ENCODE measurements at places on chromosomes 5 and 9.
A peak's percentile ranks its signal among the peaks of the same experiment; 100 is the strongest.

- DNase-seq = peak; percentile 23
These were observed 821 bp downstream of the CTNNA1 start for GRCh38 chr5:138753794-138754698.

GRCh38 chr5:168046163-168046562 is 245.3 kb upstream of the WWC1 start:
- DNase-seq = no peak

- no peak for DNase-seq
These were observed 46.5 kb downstream of the NR3C1 start for GRCh38 chr5:143356855-143357583.

DNA sequence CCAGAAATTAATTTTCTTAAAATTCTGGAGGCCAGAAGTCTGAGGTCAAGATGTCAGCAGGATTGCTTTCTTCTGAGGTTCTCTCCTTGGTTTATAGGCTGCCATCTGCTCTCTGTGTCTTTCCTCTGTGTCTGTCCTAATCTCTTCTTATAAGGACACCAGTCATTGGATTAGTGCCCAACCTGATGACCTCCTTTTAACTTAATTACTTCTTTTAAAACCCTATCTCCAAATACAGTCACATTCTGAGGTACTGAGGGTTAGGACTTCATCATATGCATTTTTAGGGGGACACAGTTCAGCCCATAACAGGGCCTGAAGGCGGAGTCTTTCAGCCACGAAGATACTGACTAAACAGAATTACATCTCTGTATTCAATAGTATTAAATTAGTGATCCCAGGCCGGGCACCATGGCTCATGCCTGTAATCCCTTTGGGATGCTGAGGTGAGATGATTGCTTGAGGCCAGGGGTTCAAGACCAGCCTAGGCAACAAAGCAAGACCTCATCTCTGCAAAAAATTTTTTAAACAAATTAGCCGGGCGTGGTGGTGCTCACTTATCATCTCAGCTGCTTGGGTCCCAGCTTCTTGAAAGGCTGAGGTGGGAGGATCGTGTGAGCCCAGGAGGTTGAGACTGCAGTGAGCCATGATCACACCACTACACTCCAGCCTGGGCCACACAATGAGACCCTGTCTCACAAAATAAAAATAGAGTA is 5.9 kb upstream of the RPS6 start:
- no peak for DNase-seq

- no peak for DNase-seq
These were observed 24.9 kb upstream of the DCAF12 start for GRCh38 chr9:34151398-34151797.

- no peak for DNase-seq
These were observed 537 bp downstream of the C8G start for GRCh38 chr9:136945333-136946227.

GRCh38 chr9:15349892-15350761 is 43.1 kb upstream of the TTC39B start:
- no peak for DNase-seq

GRCh38 chr5:126235628-126236027 is 187.6 kb upstream of the GRAMD2B start:
- DNase-seq = no peak

- DNase-seq = no peak
These were observed 51.8 kb upstream of the HMHB1 start for GRCh38 chr5:143760131-143760505.

- no peak for DNase-seq
These were observed 87.1 kb downstream of the PDE6A start for GRCh38 chr5:149857499-149857898.

DNA sequence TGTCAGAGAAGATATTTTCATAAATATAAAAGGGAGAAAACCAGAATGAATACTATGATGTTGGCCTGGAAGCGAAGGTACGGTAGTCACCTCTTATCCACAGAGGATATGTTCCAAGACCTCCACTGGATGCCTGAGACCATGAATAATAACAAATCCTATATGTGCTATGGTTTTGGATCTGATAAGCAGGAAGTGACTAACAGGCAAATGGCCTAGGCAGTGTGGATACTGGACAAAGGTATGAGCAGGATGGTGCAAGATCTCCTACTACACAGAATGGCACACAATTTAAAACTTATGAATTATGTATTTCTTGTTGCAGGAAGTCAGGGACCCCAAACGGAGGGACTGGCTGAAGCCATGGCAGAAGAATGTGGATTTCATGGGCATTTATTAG is 48.2 kb downstream of the ADAMTS12 start:
- no peak for DNase-seq

DNA sequence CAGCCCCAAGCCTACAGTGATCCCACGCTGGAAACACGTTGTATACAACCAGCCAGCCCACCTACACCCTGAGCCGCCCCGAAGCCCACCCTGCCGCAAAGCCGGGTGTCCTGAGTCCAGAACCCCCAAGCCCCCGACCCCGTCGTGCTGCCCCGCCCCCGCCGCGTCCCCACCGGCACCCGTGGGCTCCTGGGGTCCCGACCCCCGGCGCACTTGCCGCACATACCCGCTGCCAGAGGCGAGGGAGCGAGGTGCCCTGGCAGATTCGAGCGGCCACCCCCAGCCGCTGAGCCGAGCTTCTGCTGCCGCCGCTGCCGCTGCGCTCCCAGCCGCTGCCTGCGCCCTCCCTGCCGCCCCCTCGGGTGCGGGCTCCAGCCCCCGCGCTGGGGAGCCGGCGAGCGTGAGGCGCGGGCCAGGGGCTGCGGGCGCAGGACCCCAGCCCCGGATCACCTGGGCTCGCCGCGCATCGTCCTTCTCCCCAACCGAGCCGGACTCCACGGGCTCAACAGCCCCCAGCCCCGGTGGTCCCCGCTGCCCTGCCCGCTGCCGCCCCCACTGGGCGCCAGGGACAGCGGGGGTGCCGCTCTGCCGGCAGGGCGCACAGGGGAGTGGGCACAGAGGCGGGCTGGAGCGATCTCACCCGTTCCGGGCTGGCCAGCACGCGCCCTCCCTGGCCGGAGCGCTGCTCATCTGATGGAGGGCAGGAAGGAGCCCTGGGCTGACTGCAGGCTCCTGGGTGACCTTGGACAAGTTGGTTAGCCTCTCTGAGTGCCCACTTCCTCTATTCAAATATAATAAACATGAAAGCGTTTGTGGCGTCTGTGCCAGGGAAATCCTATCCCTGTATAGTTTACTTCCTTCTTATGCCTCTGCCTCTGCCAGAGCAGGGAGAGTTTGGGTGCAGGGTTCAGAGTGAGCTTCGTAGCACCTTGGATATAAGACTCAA is at the start of gene HTR4:
Gene HTR4, minus strand, starts transcription at position 692 of the 946 bp plus-strand sequence. CDS start 17,513 bp downstream, outside the sequence.
- DNase-seq = no peak

GRCh38 chr9:134764473-134765269 is 115.9 kb upstream of the FCN2 start:
- DNase-seq = no peak

- DNase-seq = no peak
These were observed 184.8 kb upstream of the TBCA start for GRCh38 chr5:77960863-77961396.

- no peak for DNase-seq
These were observed 796.3 kb downstream of the SEMA5A start for GRCh38 chr5:8749556-8749955.

DNA sequence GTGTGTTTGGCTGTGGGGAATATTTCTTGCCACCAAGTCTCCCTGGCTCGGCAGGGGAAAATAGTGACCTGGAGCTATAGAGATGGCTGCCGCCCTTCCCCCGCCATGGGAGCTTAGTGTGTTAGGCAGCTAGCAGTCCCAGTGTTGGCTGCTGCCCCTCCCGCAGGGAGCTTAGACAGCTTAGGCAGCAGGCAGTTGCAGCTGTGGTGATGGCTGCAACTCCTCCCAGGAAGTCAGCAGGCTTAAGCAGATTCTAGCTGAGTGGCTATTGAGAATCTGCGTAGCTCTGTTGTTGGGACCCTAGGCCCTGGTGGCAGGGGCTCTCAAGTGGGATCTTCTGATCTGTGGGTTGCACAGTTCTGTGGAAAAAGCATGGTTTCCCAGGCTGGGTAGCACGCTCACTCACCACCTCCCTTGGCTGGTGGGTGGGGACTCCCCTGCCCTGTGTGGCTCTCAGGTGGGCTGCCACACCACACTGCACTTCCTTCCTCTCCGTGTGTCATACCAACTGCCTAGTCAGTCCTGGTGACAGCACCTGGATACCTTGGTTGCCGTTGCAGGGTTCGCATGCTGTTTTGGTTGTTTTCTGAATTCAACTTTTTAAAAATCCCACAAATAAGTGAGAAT is 9.3 kb downstream of the OR1N2 start:
- DNase-seq = no peak

- DNase-seq = no peak
These were observed 214.4 kb downstream of the SEMA6A start for GRCh38 chr5:116360008-116360853.

DNA sequence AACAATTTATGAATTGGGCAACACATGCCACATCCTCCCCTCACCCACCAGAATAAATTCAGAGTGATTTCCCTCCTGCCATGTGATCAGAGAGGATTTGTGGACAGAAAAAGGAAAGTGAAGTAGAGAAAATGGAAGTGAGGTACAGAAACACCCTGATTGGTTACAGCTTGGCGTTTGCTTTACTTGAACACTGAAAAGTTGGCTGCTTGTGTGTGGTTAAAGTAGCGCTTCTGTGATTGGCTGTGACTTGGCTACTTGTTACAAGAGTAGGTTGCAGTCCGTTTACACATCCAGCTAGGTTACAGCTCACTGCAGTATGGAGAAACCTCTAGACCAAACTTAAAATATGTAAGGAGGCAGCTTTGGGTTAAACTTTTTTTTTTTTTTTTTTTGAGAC is 205.2 kb upstream of the ZNF608 start:
- DNase-seq = no peak

DNA sequence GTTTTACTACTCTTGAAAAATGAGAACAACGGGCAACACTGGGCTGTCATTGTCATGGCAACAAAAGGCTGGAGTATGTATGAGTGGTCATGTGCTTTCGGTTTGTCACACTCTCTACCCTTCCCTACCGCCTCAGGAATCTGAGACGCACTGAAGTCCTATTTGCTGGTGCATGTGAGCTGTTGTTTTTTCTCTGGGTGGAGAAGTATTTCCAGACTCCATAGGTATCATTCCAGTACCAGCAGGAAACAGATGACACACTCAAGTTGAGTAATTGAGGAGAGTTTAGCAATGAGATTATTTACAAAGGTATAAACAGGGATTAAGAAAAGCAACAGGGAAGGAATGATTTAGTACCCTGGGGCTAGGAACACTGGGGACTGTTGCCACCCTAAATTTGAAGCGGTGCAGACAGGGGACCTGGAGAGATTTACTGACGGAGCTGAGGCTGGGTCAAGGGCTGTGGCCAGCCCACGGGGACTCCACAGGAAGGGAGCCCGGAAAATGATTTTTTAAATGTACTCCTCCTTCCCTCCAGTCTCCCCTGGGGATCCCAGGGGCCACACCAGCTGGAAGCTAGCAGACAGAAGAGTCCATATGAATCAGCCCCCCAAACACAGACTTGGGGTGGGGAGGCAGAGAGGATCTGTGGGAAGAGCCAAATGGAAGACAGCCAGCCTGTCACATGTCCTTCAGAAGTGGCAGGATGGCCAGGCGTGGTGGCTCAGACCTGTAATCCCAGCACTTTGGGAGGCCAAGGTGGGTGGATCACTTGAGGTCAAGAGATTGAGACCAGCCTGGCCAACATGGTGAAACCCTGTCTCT is 13.2 kb upstream of the ZBTB43 start:
- DNase-seq = no peak

DNA sequence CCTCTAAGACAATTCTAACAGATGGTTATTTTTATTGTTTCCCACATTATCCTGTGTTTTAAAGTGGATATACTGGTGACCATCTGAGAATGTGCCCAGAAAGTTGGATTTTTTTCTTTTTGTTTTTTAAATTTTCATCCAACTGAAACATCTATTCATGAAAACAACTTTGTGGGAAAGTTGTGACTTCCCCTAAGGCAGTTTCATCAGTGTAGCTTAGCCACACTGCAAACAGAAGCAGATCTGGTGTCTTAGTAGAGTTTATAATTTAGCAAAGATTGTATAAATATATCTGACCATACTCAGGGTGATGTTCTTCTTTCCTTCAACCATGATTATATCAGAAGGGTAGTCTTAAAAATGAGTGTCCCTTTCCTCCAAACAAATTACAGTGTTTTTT is 1241.3 kb downstream of the MAT2B start:
- no peak for DNase-seq

DNA sequence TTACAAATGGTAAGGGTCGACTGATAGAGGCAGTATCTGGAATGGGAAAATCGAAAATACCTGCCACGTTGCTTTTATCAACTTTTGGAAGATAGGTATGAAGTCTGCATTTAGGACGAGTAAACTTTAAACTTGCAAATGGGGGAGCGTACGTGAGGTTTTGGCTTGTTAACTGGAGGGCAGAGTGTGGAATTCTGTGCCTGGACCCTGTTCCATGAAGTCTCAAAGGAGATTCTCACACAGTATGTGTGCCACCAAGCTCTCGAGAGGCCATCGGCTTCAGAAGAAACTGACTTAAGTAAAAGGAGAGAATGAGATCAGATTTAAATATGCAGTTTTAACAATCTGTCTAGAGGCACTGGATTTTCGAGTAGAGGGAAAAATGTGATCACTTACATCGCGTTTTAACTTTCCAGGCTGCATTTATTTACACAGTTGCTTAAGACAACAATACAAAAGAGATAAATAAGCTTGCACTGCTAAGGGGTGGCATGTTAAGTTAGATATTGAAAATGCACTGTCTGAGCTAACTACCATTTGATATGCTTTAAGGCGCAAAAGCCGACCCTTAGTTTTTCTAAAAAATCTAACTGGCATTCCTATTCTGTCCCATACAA is 401.6 kb downstream of the EBF1 start:
- DNase-seq = no peak

GRCh38 chr5:138212828-138213160 is 329 bp downstream of the CDC23 start:
- DNase-seq = peak; percentile 2

DNA sequence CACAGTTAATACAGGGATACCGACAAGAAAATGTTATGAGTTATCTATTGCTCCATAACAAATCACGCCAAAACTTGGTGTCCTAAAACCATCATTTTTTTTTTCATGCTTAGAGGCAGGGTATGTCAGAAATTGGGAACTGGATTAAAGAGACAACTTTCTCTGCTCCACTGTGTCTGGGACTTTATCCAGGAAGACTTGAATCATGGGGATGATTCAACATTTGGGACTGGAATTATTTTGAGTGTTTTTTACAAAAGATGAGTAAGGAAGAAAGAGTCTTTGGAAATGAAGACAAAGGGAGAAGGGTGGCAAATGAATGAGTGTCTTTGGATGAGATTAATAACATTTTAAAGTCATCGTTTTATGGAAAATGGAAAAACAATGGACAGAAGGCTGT is 1883.7 kb upstream of the C9orf72 start:
- no peak for DNase-seq

DNA sequence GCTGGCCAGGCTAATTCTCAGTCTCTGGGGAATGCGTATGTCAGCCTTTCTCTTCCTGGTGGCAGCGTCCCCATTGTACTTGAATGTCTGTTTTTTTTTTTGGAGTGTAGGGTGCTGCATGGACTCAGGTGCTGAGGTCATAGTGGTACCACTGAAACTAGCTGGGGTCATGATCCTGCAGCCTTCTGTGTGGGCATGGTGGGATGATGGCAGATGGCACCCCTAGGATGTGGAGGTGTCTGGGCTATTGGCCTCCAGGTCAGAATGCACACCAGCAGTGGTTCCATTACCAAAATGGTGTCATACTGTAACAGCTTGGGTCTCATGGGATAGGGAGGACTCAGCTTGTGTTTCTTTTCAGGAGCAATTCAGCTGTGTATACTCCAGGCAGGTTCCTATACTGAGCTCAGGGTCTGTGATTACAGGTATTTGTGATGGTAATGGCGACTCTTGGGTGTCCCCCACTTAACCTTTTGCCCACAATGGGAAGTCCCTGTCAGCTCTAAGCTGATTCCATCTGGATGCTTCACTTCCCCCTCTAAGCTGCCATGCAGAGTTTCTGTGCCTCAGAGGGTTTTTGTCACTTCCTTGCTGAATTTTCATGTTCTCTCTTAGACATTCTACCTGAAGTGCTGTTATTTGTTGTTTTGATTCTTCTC is 17.9 kb downstream of the HSD17B4 start:
- DNase-seq = no peak
